ENCODE measurements at places on chromosomes 12 and 14.
A peak's percentile ranks its signal among the peaks of the same experiment; 100 is the strongest.

DNA sequence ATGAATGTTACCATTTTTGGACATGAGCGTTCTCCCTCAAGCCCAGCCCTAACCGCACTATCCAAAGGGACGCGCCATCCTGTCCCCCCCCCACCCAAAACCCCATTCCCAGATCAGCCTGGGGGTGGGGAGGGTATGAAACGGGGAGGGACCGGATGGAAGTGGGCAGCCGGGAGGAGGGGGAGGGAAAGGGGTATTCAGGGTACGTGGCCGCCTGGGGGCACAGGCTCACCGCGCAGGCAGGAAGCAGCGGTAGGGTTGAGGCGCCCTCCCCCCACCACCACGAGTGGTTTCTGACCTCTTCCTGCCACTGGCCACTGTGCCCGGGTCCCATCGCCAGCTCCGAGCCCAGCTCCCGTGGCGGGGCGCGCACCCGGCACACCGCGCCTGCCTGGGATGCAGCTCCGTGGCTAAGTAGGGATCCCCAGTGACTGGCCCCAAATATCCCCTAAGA lies 1.4 kb downstream of the ACTN1 start:
- peak; percentile 10 for DNase-seq

- no peak for DNase-seq
Measured at GRCh38 chr14:69321601-69322330, 61.8 kb downstream of the GALNT16 start.

DNA sequence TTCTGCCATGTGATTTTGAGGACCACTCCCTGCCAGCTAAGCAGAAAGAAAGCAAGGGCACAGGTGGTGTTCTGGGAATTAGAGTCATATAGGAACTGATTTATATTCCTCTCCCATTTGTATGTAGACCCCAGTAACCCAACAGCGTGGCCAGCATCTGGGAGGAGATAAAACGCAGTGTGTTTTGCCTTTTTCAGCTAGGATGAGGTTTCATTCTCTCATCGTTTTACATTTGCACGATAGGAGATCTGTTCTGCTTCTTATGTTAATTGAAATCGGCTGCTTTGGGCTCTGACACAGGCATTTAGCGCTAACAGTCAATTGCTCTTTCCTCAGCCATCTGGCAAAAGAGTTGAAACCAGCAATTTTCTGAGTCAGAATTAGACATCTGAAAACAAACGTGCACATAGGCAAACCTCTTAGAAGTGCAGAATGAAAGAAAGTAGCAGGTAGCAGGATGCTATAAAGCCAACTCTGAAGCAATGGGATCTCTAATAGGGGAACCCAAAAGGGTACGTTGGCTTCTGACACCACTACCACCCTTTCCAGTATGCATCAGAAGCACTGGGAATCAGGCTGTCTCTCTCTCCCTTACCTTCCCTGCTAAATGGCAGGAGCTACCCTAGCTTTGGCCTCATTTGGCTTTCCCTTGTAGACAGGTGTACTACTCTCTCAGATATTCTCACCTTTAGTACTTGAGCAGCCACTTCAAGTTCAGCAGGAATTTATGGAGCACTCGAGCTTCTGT lies 219.1 kb downstream of the PHLDA1 start:
- DNase-seq = no peak

- no peak for DNase-seq
Measured at GRCh38 chr14:60245380-60246177, 3.4 kb upstream of the PPM1A start.

- DNase-seq = no peak
Measured at GRCh38 chr12:24297516-24297915, 348.0 kb upstream of the SOX5 start.

DNA sequence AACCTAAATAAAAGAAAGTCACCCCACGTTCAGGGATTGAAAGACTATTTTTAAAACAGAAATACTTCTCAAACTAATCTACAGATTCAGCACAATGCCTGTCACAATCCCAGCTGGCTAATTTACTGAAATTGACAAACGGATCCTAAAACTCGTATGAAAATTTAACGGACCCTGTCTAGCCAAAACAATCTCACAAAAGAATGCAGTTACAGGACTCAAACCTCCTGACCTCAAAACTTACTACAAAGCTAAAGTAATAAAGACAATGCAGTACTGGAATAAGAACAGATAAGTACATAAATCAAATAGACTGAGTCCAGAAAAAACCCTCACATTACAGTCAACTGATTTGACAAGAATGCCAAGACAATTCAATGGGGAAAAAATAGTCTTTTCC lies 48.8 kb downstream of the IPO8 start:
- no peak for DNase-seq

DNA sequence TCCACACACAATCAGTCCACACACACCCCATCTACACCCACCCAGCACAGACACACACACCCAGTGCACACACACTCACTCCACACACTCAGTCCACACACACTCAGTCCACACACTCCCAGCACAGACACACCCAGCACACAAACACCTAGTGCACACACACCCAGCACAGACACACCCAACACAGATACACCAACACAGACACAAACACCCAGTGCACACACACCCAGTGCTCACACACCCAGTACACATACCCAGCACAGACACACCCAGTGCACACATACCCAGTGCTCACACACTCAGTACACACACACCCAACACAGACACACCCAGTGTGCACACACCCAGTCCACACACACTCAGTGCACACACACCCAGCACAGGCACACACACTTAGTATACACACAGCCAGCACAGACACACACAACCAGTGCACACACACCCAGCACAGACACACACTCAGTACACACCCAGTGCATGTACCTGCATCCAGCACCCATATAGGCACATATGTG lies 63.8 kb downstream of the ADGRD1 start:
- no peak for DNase-seq

DNA sequence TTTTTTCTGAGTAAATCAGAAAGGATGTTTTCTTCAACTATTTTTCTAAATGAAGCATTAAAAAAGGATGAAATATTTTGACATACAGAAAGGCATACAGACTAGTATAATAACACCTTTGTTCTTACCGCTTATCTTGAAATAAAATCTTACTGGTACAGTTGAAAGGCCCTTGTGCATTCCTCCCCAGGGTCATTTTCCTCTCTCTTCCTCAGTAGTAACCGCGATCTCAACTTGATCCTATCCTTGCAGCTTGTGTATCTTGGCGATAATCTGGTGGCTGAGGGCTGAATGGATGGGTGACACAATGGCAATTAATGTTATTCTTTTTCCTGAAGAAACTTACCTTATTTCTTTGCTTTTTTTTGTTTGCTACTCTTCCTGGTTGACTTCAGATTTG lies 18.5 kb downstream of the GAS2L3 start:
- DNase-seq = no peak

- DNase-seq = no peak
Measured at GRCh38 chr12:77060883-77061240, 4.5 kb downstream of the E2F7 start.

GRCh38 chr14:91032248-91032647 lies 28.2 kb downstream of the RPS6KA5 start:
- DNase-seq = no peak

- no peak for DNase-seq
Measured at GRCh38 chr14:32514681-32515080, 185.6 kb downstream of the AKAP6 start.
